Activated T-helper 1 cell treated with Interleukin-2 at 50 U/mL for 16 hours (primary cell): ENCODE measurements at places on chromosomes 11 and 22.
A peak's percentile ranks its signal among the peaks of the same experiment; 100 is the strongest.

DNA sequence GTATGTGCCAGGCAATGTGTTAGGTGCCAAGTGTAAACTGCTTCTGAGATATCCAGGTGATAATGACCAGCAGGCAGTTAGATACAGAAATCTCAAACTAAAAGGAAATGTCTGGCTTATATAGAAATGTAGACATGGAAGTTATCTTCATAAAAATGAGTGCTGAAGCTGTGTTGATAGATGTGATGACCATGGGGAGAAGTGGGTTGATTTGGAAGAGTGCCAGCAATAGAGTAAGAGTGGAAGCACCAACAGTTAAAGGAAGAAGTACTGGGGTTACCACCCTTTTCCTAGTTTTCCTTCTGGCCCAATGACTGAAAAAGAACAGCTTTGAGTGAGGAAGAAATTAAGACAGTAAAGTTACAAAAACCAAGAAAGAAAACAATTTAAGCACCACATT lies 68.5 kb downstream of the C2CD3 start:
- no peak for DNase-seq

DNA sequence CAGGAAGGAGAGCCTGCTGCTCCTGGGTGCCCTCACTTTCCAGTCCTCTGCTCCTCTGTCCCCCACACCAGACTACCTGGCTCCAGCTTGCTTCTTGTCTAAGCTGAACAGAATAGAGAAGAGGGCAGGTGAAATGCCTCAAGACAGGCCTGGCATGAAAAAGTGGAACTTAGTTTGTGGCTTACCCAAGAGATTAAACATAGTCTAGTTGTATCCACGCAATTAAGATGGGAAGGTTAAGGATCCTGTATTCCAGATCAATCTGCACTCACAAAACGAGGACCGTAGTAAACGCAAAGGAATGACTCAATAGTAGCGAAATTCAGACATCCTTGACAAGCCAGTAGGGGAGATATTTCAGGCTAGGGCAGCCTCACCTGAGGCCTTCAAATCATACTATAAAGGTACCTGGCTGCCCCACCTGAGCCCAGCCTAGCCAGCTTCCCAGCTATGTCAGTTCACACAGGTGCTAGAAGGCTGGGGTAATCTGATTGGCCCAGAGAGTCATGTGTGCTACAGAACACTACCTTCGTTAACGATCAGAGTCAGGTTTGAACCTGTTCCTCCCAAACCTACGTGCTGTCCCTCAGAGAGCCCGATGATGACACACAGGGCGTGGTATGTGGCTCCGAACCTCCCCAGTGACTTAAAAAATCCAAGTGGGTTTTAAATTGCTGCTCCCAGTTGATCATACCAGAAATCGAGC lies 46.5 kb downstream of the AHNAK start:
- DNase-seq, result no peak

DNA sequence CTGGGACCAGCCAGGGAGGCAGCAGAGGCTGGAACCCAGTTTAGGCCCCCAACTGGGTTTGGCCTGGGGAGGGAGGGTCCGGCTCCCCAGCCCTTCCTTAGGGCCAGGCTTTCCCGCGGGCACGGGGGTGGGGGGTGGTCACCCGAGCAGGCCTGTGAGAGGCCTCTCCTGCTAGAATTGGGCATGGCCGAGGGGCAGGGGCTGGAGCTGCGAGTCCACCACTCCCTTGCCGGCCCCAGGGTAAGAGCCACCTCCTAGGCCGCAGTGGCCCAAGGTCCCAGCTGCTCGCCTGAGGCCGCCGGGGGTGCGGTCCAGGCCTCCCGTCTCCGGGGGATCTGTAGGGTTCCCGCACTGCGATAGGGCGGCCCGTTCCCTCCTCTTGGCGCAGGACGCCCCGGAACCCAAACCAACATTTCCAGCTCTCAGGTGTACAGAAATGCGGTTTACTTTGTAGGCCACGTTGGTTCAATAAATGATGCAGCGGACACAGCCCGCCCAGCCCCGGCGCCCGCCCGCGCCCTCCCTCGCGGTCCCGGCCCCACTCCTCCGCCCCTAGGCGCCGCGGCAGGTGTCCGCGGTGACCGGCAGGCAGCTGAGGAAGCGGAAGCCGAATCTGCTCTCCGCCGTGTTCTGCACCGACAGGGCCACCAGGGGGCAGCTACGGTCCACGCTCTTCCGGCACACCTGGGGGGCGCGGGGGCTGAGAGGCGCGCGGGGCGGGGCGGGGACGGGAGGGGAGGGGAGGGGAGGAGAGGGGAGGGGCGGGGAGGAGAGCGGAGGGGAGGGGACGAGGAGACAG lies 5.9 kb downstream of the LMNTD2 start:
- DNase-seq, result peak; percentile 72

DNA sequence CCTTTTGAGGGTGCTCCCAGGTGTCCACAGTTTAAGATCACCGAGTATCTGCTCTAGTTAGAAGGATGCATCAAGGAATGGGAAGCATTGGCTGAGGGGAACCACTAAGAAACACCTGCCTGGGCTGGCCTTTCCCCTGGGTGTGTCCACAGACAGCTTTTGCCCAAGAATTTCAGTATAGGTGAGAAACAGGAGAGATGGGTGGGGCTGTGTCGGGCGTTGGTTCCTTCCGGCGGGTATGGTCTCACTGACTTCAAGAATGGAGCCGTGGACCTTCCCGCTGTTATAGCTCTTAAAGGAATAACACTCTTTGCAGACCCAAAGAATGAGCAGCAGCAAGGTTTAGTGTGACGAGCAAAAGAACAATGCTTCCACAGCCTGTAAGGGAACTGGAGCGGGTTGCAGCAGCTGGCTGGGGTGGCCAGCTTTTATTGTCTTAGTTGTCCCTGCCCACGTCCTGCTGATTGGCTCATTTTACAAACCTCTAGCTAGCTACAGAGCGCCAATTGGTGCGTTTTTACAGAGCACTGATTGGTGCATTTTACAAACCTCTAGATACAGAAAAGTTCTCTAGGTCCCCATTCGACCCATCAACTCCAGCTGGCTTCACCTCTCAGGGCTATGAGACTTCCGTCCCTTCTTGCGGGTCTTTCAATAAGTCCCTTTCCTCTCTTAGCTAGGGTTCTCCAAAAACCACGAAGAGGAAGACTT lies 2.4 kb downstream of the FADS1 start:
- no peak for DNase-seq

DNA sequence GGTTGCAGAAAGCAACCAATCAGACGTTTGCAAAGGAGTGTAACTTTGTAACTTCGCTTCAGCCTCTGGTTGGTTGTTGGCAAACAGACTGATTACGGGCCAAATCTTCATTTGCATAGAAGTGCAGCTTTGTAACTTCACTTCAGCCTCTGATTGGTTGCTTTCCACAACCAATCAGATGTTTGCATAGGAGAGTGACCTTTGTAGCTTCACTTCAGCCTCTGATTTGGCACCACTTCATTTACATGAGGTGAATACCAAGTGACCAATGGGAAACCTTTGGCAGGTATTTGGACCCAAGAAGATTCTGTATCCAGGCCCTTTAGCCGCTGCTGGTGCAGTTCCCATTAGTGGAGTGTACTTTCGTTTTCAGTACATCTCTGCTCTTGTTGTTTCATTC lies 16.0 kb downstream of the USP47 start:
- no peak for DNase-seq

DNA sequence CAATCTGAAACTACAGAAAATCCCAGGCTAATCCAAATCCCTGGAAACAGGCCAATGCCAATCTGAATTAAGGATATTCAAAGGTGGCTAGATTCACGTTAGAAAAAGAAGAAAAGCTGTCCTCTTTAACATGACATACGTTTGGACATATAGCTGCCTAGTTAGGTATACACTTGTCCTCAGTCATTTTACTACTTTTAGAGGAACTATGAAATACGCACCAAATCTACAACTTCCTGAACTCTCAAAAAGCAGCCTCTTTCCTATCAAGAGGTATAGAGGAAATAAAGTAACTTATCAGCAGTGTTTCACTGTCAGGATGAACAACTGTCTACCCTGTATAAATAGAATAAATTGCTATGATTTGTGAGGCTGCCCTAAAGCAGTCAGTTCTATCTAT lies 24.0 kb downstream of the KMT5B start:
- DNase-seq, result no peak

DNA sequence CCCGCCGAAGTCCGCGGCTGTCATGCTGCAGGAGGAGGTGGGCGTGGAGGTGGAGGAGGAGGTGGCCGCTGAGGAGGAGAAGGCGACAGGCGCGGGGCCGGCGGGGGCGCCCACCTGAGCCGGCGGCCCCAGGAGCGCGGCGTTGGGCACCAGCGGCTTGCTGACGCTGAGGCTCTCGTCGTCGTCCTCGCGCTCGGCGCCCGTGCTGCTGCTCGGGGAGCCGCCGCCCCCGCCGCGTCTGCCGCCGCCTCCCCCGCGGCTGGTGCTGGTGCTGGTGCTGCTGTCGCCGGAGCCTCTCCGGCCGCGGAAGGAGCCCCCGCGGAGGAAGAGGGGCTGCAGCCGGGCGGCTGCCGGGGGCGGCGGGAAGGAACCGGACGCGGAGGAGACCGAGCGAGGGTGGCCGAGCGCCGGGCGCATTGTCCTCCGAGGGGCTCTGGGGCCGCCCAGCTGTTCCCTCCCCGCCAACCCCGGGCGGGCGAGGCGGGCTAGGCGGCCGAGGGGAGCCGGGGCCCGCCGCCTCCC lies 388 bp downstream of the TMEM121B start:
- DNase-seq, result no peak

- no peak for DNase-seq
Observed at GRCh38 chr22:44100411-44100810, 76.3 kb downstream of the PARVB start.

DNA sequence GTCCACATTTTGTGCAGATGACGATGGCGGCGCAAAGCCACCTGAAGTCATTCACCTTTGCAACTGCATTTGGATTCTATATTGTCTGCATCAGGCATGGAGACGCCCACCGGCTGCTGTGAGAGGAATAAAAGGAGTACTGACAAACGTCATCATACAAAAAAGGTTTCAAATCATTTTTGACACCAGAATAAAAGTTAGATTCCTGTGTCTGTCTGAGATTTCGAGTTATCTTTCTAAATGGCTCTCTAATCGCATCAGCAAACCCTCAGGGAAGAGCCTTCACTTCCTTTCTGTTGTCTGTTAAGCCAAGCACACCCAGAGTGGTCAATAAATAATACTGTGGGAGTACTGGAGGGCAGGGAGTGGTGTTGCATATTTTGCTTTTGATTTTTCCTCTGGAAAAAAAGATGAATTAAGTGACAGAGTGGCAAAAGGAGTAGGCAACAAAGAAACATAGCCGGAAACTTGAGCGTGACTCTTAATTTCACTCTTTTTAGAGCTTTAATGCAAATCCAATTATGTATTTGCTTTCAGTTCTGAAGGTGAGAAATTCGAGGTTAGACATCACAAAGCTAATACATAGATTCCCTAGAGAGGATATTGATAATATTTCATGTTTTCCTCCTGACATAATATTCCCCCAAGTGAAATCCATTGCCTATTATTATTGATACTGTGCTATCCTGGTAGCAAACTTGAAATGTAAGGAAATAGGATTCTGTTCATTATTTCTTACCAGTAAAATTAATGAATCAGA lies 150.8 kb upstream of the MTMR2 start:
- DNase-seq, result no peak

DNA sequence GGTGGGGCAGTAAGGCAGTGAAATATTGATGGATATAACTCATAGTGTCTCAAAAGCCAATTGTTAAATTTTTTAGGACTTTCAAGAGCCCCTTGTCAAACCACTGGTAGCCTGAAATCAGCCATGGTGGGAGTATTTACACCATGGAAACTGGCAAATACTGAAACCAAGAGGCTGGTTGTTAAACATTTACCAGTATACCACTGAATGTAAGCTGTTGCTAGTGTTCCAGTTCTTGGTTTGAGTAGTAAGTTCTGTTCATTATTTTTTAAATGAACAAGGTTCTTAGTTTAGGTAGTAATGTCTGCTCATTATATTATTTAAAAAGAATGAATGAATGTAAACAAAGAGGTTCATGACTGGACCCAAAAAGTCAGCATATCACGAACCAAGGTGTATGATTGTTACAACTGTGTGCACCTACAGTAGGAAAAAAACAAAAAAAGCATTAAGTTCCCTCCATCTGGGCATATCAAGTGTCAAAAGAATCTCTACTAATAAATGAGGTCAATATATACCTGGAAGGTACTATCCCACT lies 4.5 kb upstream of the EIF3F start:
- DNase-seq, result no peak

GRCh38 chr11:119470317-119471291 lies 47.6 kb upstream of the THY1 start:
- DNase-seq, result no peak

DNA sequence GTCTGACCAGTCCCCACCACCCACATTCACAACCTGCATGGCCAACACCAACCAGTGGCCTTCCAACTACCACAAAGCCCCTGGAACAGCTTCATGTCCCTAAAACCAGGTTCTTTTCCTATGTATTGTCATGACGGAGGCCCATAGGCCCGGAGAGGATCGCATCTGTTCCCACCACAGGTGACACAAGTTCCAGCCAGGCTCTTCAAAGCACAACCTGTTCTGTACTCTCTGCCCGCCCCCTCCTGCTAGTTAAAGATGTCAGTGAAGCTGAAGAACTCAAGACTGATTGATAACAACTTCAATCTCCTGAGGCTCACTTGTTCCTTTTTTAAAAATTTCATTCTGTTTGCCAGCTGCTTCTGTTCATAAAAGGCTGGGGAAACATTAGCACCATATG lies 121.1 kb upstream of the GUCY1A2 start:
- DNase-seq, result no peak

DNA sequence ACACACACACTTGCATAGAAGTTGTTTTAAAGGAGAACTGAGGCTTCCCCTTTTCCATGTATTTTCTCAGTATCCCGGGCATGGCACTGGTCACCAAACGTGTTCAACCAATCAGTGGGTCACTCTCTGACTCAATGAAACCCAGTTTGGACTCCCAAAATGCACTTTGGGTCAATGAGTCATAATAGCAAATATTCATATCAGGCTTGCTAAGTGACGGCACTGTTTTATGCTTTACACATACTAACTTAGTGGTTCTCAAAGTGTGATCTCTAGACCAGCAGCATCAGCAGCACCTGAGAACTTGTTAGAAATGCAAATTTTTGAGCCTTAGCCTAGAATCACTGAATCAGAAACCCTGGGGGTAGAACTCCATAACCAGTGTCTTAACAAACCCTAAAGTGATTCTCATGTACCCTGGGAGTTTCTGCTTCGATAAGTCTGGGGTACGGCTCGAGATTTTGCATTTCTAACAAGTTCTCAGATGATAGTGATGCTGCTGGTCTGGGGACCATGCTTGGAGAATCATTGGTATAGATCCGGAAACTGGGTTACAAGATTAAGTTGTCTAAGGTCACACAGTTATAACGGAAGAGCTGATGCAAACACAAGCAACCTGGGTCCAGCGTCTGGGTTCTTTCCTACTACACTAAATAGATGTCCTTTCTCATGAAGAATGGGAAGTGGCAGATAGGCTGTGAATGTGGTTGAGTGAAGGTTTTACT lies 35.6 kb downstream of the ETS1 start:
- DNase-seq, result no peak

GRCh38 chr22:39732625-39733024 lies 160.9 kb downstream of the ENTHD1 start:
- DNase-seq, result no peak

GRCh38 chr11:87019613-87020271 lies 18.0 kb upstream of the TMEM135 start:
- no peak for DNase-seq

- DNase-seq, result no peak
Observed at GRCh38 chr11:78990261-78990660, 415.6 kb upstream of the NARS2 start.
